ENCODE measurements at places on chromosomes 6 and 20.
A peak's percentile ranks its signal among the peaks of the same experiment; 100 is the strongest.

DNA sequence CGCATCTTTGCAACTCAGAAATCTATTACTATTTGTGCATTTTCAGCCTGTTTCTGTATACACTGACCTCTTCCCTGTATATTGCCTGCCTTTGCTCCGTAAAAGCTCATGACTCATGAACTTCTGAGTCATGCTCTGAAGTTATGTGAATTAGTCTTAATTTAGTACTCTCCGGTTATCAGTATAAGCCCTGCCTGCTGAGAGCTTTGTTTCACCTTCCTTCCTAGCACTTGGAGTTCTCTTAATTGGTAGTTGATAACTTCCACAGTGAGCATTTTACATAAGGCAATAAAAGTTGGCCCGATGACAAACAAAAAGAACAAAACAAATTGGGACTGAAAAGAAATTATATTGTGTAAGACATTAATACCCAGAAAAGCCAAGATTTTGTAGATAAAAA is 231.4 kb downstream of the GJA1 start:
- DNase-seq = peak; percentile 91

GRCh38 chr20:38700141-38700540 is 24.1 kb upstream of the SLC32A1 start:
- no peak for DNase-seq

GRCh38 chr20:15496501-15497039 is 1076.7 kb downstream of the KIF16B start:
- no peak for DNase-seq

- peak; percentile 27 for DNase-seq
Measured at GRCh38 chr6:19356692-19357091, 480.5 kb upstream of the ID4 start.

- peak; percentile 99 for DNase-seq
Measured at GRCh38 chr6:44010411-44011349, 116.6 kb downstream of the MRPL14 start.

DNA sequence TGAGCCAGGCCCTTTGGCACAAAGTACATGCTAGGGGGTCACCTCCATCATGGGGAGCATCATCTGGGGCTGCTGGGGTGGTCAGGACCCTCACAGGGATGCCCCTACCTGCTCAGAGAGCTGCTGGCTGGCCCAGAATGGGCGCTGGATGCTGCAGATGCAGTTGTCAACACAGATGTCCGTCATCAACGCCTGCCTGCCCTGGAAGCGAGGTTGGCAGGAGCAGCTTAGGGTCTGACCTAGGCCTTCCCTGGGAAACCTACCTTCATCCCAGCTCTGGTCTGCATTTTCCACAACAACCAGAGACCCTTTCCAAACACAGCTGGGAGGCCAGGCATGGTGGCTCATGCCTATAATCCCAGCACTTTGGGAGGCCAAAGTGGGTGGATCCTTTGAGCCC is 88.0 kb downstream of the EDN3 start:
- DNase-seq = no peak

DNA sequence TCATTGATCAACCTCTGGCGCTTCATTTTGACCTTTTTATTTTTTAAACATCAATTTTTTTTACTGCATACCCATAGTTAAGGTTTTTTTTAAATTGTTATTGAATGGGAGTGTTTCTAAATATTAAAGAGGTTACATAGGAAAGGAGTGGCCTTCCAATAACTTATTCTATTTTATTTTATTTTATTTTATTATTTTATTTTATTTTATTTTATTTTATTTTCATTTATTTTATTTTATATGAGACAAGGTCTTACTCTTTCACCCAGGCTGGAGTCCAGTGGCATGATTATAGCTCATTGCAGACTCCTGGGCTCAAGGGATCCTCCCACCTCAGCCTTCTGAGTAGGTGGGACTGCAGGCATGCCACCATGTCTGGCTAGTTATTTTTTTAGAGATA is 30.2 kb downstream of the DOP1A start:
- DNase-seq = no peak

DNA sequence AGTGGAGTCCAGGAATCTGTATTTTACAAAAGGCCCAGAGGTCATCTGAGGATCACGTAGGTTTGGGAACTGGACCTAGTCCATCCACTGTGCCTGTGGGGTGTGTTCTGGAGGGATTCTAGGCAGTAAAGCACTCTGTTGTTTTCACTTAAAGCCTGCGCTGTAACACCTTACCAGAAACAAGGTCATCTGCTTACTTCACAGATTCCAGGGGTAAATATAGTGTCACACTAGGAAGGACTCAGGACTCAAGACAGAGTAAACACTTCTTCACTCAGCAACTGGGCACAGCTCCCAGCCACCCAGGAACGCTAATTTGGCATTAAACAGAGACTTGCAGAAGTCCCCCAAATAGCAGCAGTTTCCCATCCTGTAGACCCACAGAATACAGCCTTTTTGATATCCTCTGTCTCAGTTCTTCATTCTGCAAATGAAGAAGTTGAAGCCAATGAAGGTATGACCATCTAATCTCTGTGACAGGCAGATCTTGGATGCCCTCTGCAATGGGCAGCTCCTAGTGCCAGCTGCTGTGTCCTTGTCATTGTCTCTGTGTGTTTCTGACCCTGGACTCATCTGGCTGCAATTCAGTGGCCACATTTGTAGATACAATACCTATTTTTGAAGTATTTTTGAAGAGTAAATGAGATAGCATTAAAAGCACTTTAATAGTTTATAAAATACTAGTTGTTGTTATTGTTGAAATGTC is 129.1 kb downstream of the SLC24A3 start:
- no peak for DNase-seq

GRCh38 chr6:50369996-50370395 is 320.3 kb upstream of the DEFB112 start:
- DNase-seq = no peak

GRCh38 chr20:57655809-57656155 is 35.6 kb upstream of the ZBP1 start:
- DNase-seq = no peak

- no peak for DNase-seq
Measured at GRCh38 chr20:58826271-58826670, 24.4 kb downstream of the GNAS-AS1 start.

GRCh38 chr6:11542863-11543262 is 5.3 kb downstream of the TMEM170B start:
- DNase-seq = no peak

DNA sequence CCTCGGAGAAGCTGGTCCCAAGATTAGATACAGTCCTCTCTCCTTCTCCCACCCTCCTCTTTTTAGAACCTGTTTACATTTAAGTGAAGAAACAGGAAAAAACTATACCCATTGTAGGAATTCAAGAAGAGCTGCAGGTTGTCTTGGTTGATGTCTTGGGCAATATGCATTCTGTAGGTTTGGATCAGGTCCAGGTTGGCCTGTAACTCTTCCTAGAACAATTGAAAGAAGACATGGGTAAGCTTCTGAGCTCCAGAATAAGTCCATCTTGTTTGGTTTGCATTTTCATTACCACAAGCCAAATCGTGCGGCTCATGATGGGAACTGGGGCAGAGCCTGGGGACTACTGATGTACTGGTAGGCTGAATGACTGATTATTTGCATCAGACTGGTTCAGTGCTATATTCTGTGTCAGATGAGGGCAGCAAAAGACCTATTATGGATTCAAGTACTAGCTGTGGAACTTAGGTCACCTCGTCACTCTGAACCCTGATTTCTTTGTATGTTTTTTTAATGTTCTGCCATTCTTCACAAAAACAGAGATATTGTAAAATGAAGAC is 20.3 kb upstream of the SLA2 start:
- peak; percentile 20 for DNase-seq

DNA sequence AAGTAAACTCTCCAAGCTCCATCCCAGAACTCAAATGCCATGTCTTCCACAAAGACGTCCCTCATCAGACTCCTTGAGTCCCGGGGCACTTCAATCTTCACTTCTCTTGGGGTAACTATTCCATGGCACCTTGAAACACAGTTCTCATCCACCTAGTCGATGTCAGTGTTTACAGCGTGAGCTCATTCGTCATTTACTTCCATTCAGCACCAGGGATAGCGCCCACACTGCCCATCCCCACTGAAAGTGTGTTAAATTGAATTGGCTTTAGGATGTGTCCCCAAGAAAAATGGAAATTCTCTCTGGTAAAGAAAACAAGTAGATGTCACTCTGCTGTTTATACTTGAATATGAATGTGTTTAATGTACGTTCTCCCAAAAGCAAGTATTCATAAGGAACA is 31.3 kb downstream of the KCNK15 start:
- peak; percentile 21 for DNase-seq

DNA sequence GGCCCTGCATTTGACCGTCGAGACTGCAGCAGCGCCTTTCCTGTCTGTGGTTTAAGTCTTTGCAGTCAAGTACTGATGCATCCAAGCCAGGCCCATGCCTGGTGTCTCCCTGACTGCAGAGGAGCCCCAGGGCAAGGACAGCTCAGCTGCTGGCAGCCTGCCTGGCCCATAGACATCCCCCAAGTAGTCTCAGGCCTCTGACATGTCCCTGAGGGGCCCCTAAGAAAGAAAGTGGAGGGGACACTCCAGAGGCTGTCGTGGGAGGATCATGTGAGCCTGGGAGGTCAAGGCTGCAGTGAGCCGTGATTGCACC is 18.0 kb downstream of the HRH3 start:
- DNase-seq = peak; percentile 6

GRCh38 chr6:14713008-14713960 is 532.6 kb upstream of the JARID2 start:
- DNase-seq = peak; percentile 97

- no peak for DNase-seq
Measured at GRCh38 chr6:11514672-11515071, 22.9 kb upstream of the TMEM170B start.

GRCh38 chr6:47169785-47170616 is 127.9 kb upstream of the ADGRF1 start:
- DNase-seq = peak; percentile 82

- DNase-seq = no peak
Measured at GRCh38 chr20:23112595-23112994, 26.5 kb upstream of the CD93 start.

DNA sequence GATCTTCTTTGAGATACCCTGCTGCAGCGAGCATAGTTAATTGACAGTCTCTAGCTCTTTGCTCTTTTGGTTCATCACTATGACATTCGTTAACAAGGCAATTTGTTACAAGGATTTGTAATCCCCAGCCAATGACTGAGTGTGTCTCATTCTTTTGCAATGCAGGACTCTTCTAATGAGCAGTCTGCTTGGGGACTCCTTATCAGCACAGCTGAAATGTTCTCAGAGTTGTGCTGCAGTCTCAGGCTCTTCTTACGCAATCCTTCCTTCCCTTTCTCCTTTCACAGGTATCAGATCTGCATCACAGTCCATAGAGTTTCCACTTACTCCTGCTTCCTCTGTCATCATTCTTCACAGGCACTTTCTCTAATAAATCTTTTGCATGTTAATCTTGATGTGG is 161.2 kb upstream of the OGFRL1 start:
- no peak for DNase-seq

GRCh38 chr6:46381579-46381978 is 109.7 kb downstream of the RCAN2 start:
- no peak for DNase-seq

DNA sequence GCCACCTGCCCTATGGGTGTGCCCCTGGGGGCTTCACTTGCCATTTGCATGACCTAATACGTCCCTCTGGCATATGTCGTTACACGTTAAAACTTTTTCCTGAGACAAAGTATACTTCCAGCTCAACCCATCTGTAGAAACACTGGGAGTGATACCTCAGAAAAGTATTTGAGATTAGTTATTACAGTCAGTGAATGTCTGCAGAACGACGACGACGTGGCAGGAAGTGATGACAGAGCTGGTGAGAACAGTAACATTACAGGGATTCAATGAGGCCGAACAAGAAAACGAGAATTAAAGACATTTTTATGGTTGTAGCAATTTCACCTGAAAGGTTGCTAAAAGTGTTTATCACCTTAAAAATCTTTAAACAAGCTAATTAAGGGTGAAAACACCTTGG is 40.2 kb downstream of the SASH1 start:
- DNase-seq = no peak

- DNase-seq = peak; percentile 97
Measured at GRCh38 chr6:133568970-133569889, 319.7 kb upstream of the TCF21 start.

DNA sequence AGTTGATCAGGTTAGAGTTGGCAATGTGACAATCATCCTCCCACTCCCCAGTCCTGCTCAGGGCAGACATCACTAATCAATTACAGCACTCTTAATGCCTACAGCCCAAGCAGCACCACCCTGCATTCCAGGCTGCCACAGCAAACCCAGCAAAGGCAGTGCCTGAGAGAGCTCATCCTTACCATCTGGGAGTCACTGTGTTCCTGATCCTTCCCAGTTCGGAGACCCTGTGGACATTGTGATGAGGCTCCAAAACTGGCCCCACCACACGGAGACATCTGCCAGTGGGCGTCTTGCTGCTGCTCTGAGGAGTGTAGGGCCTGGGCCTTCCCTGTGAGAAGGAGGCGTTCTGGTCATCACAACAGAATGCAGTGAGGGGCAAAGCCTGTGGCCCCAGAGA is 216.5 kb upstream of the CST7 start:
- DNase-seq = no peak

DNA sequence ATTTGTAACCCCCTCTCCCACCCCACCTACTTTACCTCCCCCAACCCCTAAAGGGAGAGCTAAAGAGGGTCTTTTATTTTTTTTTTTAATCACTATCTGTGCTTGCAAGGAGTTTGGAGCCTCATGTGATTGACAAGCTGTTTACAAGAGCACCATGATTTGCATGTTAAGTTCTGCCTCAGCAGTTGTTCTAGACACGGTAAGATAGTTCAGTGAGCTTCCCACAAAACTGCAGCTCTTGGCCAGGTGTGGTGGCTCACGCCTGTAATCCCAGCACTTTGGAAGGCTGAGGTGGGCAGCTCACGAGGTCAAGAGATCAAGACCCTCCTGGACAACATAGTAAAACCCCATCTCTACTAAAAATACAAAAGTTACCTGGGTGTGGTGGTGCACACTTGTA is 5.0 kb upstream of the PXDC1 start:
- no peak for DNase-seq

- no peak for DNase-seq
Measured at GRCh38 chr6:151009576-151009975, 144.1 kb downstream of the MTHFD1L start.

GRCh38 chr6:17984812-17985670 is 2.4 kb downstream of the KIF13A start:
- DNase-seq = peak; percentile 38

DNA sequence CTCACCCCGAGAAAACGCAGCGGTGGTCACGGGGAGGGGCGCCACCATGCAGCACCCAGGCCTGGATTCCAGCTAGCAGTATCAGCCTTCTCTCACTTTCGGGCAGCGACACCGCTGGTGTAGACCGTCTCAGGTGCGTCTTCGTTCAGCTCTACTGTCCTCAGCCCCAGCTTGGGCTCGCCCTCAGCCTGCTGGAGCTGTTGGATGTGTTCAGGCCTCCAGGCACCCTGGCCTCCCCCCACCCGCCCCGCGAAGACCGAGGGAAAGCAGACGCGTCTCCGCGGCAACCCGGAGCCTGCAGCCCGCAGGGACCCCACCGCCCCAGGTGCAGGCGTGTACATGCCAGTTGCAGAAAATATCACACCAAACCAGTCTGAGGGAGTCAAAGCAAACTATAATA is 60.8 kb upstream of the CARMIL1 start:
- DNase-seq = no peak

GRCh38 chr6:761997-762396 is 69.1 kb upstream of the EXOC2 start:
- DNase-seq = no peak

All from fibroblast of mammary gland (primary cell).